Ureter (tissue), 1 donor: ENCODE measurements at places on chromosomes 1 and 21. TPM values are rescaled to one million over a fixed set of nuclear protein-coding genes. Genes with fewer than 3 reads are reported as not detected.
A peak's percentile ranks its signal among the peaks of the same experiment; 100 is the strongest.

The RGS13 gene
- total RNA-seq = 0.62 TPM

The RSPH1 gene
- total RNA-seq = 7.8 TPM

The L1TD1 gene
- not detected for total RNA-seq

The VASH2 gene
- 1.5 TPM for total RNA-seq

The SF3B4 gene
- 54.2 TPM for total RNA-seq

The CFHR1 gene
- 2.3 TPM for total RNA-seq

The MTF2 gene
- 33.2 TPM for total RNA-seq

The RGS2 gene
- 65.2 TPM for total RNA-seq

The DMAP1 gene
- total RNA-seq = 47.6 TPM

The KIF17 gene
- 2.2 TPM for total RNA-seq

The C4BPA gene
- total RNA-seq = 0.21 TPM

GRCh38 chr1:195748969-195749368 is 859.3 kb downstream of the KCNT2 start:
- DNase-seq = no peak

GRCh38 chr1:225666495-225666894 is 13.6 kb upstream of the ENAH start:
- no peak for DNase-seq

DNA sequence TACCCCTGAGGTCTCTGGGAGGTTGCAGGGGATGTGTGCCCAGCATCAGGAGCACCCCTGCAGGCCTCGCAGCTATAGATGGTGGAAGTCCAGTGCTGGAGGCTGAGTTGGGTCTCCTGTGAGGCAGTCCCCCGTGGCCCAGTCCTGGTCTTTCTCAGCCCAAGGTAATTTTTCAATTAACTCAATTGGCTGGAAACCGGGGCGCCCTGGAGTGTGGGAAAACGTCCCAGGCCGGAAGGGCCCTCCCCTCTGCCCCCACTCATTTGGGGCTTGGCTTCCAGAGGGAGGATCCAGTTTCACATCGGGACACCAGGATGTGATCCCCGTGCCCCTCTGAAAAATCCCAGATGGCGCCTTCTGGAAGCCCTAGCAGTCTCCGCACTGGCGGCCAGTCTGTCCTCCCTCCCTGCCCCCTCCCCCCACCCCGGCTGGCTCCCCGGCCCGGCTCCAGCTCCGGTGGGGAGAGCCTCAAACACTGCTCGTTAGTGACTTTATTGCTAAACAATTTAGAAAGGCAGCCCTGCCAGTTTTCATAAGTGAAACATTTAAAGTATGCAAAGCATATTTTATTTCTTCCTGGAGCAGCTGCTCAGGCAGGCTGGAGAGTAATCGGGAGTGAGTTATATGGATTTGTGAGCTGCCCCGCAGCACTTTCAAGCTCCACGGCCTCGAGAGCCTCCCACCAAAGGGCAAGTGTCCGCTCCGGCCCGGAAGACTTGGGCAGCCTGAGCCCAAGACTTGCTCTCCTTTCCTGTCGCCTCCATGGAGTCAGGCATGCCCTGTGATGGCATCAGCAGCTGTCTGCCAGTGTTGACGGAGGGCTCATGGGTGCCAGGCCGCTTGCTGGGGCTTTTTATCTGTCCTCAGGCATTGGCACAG is 208.2 kb upstream of the TMEM51 start:
- DNase-seq = peak; percentile 74

DNA sequence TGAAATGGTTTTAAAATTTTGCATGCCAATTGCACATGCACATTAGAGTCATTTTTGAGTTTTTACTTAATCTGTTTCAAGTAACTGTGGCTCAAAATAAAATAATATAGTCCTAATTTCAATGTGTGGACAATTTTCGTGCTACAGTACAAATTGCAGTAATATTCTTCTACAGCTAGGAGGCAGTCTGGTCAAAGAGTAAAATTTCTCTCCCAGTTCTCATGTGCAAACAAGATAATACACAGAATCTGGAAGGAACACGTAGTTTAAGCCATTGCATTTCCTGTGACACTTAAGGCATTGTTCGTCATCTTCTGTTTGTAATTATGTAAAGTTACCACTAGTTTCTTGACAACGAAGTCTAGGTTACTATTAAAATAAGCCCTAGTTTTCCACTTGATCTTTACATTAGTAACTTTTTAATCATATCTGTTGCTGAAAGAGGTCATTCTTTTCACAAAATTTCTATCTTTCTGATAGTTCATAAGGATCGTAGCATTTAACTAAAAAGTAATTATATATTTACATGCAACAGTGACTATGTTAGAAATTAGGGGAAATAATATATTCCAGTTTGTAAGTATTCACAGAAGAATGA is 28.9 kb downstream of the ODR4 start:
- no peak for DNase-seq

- DNase-seq = peak; percentile 70
Measured at GRCh38 chr1:1371746-1372711, 3.0 kb downstream of the AURKAIP1 start.

DNA sequence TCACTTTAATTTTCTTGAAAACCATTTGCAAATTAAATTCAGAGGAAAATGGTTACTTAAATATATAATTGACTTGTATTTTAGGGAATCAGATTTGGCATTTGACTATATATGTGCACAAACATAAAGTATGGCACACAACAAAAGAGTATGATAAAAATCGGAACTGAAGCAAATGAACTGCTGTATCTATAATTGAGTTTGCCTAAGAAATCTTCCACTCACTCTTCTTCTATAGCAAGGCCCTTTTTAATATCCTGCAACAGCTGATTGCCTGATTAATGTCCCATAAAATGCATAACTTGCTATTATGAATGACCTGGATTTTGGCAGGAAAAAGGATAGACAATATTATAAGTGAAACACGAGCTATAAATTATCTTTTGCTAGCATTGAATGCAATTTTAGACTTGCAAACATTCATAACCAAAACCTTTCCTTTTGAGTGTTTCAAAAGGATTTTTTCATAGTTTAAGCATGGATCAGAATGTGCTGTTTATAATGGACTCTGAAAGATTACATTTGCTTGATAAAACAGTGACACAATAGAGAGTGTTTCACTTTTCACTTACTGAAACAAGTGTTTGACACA is 2204.3 kb downstream of the MRPL39 start:
- DNase-seq = no peak

GRCh38 chr1:183226963-183227362 is 40.9 kb downstream of the LAMC2 start:
- DNase-seq = no peak

DNA sequence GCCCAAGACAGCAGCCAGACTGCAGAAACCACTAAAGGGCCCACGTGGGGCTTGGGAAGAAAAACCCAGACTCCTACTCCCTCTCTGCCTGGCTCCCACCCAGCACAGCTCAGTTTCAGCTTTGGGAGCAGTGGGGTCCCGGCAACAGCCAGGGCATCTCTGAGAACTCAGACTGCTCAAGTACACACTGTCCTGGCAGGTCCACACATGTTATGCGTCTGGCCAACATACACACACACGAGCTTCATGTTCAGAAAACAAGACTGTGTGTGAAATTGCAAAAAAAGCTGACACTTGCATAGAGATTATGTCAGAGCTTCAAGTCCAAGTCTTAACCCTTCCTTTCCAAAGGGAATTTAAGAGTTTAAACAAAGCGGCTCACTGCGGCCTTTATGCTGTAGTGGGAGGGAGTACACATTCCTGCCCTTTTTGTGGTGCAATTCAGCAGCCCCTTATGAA is 136.6 kb upstream of the CD34 start:
- DNase-seq = peak; percentile 65

GRCh38 chr1:229203030-229203751 is 67.7 kb upstream of the RAB4A start:
- DNase-seq = no peak

GRCh38 chr21:46057710-46058241 is 40.1 kb upstream of the COL6A2 start:
- no peak for DNase-seq

- no peak for DNase-seq
Measured at GRCh38 chr1:179034720-179035119, 9.0 kb downstream of the FAM20B start.

DNA sequence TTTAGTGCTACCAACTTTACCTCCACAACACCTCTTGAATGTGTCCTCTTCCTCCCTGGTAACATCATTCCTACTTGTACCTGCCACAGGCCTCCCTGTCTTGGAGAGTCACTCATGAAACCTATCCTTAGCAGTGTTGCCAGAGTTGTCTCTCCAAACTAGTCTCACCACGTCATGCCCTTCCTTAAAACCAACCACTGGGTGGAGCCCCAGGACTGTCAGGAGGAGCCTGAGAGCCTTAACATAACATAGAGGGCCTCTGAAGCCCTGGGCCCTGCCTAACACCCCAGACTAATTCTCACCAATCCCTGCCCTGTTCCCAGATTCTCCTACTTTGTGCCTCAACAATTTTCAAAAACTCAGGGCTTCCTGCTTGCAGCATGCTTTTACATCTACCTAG is 65.3 kb downstream of the ZNF697 start:
- peak; percentile 48 for DNase-seq

- no peak for DNase-seq
Measured at GRCh38 chr1:110107867-110108469, 4.3 kb upstream of the UBL4B start.

- no peak for DNase-seq
Measured at GRCh38 chr1:161267321-161267720, 8.8 kb downstream of the PCP4L1 start.

- DNase-seq = no peak
Measured at GRCh38 chr1:3393024-3393986, 61.2 kb upstream of the ARHGEF16 start.

DNA sequence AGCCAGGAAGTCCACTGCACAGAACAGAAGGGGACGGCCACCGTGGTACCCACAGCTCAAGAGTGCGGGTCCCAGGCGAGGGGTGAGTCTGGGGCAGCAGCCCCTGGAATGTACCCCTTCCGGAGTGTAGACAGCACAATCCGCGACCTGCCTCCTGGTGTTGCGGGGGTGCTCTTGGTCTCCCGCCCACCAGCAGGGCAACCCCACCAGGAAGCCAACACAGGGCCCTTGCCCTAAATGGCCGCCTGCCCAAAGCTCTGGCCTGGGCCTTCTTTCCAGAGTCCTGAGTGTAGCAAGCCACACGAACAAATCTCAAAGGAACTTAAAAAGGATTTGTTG is 1.1 kb upstream of the SLC19A1 start:
- DNase-seq = peak; percentile 43

DNA sequence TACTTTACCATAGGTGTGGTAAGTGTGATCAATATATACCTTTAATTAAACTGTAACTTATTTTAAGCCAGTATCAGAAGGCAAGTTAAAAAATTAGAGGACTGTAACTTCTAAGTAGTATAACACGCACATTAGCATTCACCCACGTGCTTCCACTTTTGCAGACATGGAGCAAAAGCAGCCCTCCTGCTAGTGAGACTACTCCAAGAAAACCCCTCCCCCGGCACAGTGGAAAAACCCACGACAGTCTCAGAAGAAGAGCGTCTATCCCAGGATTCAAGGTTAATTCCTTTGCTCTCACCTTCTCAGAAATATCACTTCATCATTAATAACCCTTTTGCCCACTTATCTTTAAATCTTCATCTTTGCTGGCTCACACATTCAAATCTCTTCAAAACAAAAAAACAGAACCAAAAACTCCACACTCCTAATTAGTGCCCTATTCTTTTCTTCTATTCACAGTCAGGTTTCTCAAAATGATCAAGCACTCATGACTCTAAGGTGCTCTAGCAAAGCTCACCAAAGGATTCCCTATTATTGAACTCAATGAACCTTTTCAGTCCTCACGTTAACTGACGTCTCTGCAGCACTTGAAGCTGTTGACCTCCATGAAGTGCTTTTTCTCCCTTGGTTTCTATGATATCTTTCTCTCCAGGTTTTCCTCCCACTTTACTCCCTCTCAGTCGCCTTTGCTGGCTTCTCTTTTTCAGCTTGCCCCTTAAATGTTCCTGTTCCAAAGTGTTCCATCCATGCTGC is 213.5 kb downstream of the SMYD3 start:
- DNase-seq = no peak

DNA sequence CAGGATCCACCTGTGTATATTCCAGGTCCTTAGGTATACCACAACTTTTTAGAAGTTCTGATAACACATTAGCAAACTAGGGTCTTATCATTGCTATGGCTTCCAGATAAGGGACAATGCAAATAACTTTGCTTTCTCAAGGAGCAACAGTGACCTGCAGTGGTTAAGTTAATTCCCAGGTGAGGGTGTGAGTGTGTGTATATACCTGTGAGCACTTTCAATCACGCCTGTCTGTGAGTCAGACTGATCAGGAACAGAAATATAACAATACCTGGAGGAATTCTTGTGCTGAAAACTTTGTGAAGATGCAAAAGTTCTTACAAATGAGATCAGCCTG is 317.0 kb downstream of the PAPPA2 start:
- no peak for DNase-seq
